ENCODE measurements at places on chromosomes 12 and 14.

DNA sequence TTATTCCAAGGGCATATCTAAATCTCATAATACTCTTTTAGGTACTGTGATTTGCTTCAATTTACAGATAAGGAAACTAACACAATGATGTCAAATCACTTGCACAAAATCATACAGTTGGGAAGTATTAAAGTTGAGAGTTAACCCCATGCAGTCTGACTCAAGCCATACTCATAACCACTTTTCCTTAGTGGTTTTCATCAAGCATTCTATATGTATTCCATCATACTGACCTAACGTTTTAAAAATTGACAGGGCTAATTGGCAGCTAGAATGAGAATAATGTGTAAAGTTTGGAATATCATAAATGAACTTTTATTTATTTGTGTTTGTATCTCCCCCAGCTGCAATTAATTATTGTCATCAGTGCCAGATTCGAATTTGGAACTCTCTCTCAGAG, 20.9 kb downstream of the PUS7L start:
- DNase-seq = no peak

DNA sequence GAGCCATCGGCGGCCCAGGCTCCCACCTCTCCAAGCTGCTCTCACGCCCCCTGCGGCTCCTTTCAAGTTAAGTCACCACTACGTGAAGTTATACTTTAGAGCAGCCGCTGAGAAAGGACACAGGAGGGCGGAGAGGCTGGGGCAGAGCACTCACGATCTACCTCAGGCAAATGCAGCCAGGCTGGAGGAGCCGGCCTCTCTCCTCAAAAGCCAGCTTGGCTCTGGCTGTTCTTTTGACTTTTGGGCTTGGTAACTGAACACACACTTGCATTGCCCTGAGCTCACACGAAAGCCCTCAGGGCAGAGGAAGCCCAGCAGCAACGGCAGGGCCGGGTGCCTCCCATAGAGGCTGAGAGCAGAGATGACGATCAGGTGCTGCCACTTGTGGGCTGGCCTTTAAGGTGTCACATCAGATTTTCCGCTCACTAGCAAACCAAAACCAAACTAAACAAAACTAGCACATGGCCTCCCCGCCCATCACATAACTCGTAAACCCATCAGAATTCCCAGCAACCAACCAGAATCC, 75.2 kb downstream of the PITPNM2 start:
- DNase-seq = peak; percentile 53

DNA sequence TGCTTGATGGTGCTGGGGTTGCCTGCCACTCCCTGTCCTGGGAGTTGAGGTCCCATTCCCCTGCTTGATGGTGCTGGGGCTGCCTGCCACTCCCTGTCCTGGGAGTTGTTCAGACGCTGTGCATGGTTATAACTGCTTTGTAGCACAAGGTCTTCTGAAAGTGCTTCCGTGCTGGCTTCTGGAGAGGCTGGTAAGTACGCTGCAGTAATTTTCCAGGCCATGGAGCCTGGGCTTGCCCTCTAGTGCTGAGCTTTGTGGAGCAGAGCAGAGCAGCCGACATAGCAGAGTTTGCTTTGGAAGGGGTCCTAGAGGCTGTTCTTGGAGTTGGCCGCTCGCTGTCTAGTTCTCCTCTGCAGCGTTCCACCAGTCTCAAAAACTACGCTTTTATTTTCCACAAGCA, 6.3 kb downstream of the B4GALNT3 start:
- DNase-seq = no peak

DNA sequence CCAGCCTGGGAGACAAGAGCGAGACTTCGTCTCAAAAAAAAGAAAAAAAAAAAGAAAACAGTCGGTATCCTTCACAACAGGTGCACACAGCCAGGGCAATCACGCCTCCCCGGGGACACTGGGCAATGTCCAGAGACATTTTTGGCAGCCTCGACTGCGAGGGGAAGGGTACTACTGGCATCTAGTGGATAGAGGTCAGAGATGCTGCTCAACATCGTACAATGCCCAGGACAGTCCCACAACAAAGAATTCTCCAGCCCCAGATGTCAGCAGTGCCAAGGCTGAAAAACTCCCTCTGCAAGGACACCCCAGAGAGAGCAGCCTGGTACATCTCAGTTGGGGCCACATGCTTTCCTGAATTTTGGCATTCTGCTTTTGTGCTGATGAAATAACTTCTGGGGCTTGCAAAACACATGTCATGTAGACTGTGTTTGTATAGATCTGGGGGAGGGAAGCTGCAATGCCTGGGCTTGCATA, 21.5 kb downstream of the ALDH2 start:
- no peak for DNase-seq

GRCh38 chr14:104639885-104640548, 35.4 kb upstream of the TMEM179 start:
- peak; percentile 21 for DNase-seq

DNA sequence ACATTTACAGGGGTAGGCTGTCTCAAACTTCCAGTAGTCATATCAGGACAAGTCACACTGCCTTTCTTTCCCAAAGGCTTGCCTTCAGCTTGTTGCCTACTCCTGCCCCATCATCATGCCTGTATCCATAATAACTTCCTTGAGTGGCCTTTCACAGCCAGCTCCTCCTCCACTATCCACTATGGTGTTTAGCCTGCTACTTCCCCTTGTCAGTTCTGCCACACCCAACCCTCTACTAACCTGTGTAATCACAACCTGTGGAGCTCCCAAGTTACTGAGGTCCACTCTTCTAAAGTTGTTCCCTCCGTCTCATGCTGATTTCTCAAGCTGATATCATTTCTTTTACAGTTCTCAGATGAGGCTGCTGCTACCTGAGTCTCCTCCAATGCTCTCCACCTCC, 159.9 kb downstream of the BMP4 start:
- no peak for DNase-seq

DNA sequence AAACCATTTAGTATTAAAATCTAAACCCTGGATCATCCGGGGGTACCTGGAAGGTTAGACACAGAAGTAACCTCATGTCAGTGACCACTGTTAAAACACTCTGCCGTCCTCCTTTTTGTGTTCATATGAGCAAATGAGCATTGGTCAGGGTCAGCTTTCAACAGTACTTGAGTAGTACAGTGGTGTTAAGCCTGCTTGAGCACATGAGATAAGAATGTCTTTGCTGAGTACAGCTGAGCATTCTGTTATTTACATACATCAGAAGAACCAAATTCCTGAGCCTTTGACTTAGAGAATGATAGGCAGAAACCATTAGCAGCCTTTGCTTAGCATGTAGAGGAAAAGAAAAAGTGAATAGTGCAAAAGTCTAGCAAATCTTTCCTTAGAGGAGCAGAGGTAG, 38.6 kb upstream of the LRTM2 start:
- no peak for DNase-seq

DNA sequence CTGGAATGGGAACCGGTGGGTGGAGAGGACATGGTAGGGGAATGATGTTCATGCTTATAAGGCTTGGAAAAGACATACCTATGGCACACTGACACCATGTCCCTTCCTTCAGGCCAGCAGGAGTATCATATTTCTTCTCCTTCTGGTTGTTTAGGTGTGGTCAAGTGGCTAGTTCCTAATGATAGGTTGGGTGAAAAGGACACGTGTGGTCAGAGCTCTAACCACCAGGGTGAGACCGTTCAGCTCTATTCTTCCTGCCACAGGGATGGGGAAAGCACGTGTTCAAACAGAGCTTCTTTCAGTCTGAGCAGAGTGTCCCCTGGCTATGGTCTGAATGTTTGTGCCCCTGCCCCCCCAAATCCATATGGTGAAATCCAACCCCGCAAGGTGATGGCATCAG, 209.1 kb downstream of the PAX9 start:
- DNase-seq = no peak

DNA sequence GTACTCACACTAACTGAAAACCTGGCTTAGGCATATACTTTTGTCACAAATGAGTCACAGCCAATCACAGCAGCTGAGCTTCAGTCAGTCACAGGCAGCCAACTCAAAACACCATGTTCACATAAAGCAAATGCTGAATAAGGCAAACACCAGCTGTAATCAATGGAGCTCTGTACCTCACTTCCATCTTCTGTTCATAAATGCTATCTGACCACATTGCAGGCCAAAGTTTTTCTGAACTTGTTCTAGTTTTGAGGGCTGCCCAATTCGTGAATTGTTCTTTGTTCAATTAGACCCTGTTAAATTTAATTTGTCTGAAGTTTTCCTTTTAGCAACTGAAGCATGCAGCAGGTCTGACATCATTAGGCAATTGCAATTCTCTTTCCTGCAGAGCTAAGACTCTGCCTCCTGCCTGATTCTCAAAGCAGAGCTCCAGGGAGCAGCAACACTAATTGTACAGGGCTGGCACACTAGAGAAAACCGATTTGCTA, 129.9 kb downstream of the WIF1 start:
- no peak for DNase-seq

DNA sequence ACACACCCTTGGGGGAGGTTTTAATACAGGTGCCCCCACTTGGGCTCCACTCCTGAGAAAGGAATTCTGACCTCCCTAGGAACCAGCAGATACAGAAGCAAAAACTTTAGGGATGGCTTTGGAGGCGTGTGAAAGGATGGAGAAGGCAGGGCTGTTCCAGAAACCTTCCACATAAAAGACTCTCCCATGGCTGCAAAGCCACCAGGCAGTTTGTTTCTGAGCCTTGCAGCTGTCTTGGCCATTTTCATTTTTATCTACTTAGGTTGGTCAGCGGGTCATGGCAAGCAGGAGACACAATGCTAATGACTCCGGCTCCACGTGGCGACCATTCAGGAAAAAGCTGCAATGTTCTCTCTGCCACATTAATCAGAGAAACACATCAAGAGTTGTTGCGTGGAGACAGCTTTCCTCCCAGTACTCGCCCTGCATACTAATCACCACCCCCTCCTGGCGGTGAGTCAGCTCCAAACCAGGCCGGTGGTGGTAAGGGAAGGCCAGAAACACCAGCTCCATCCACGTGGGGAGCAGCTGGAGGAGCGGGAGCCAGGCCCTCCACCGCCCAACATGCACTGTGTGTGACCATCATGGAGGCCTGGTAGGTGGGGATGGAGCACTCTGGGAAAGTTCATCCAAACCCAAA, 30.9 kb upstream of the IRF2BPL start:
- no peak for DNase-seq

- DNase-seq = no peak
Measured at GRCh38 chr14:49905989-49906388, 13.1 kb downstream of the ARF6 start.

DNA sequence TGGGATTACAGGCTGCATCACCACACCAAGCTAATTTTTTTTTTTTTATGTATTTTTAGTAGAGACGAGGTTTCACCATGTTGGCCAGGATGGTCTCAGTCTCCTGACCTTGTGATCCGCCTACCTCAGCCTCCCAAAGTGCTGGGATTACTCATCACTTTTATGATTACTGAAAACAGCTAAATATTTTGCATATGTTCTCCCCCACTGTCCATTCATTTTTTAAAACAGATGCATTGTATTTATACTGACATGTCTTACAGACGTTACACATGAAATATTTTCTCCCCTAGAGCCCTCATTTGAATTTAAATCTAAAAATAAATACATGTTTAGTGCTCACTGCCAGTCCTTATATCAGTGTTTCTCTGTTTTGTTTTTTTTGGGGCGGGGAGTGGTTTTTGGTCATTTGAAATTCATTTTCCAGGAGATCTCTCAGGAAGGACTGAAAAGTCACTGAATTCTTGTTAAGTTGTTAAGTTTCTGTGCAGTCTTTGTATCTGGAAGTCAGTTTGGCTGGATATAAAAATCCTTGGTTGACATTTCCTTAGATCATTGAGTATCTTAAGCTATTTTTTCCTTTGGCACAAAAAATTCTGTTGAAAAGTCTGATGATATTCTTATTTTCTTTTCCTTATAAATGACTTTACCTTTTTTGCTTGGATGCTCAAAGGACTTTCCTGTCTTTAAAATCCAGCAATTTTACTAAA, 9.4 kb downstream of the FBXO21 start:
- no peak for DNase-seq

- no peak for DNase-seq
Measured at GRCh38 chr12:109679501-109680263, 33.9 kb upstream of the FAM222A start.

DNA sequence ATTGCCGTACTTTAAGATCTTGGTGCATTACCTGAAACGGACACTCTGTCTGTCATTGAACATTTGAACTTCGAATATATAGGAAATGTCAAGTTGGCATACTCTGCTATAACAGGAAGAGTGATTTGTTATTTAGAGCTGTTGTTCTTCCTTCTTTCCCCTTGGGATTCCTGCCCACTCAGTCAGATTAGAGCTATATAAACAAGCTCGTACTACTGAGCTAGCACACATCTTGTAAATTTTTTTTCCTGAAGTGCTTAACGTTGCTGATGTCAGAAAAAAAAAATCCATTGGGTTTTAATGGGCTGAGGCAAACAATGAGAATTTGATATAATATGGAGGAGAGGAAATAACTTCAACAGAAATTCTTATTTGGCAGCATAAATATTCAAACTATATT, 26.8 kb downstream of the RGS6 start:
- no peak for DNase-seq

DNA sequence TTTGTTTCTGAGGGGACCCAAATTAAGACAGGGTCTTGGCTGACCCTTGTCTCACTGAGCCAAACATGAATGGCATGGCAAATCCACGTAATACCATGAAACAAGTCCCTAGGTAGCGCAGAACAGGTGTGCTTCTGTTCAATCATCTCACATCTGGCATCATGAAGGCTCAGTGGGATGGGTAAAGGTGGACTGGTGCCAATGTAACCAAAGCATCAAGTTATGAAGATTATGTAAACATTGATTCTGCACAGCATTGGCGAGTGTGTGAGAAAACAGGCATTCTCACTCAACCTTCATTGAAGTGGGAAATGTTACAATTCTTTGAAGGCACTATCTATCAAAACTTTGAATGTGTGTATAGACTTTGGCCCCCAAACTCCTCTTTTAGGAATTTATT, 41.9 kb downstream of the PTGER2 start:
- no peak for DNase-seq

DNA sequence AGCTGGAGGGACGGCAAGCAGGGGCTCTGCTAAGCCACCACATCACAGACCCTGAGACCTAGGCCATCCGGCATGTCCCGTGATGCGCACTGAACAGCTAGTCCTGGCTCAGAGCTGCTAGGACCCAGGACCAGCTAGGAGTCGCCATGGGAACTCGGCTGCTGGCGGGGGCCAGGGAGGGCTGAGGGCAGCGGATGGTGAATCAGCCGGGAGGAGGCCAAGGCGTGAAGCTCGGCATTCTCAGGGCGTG, 5.1 kb downstream of the AHNAK2 start:
- no peak for DNase-seq

DNA sequence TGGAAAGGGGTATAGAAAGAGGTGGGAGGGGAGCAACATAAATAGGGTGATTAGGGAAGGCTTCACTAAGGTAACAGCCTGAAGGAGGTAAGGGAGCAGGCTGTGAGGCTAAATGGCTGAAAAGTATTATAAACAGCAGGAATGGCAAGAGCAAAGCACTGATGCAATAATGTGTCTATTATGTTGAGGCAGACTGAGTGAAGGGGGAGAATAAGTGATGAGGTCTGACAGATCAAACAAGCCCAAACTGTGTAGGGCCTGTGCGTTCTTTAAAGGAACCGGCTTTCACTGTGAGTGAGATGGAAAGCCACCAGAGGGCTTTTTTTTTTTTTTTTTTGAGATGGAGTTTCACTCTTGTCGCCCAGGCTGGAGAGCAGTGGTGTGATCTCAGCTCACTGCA, 6.7 kb upstream of the VCPKMT start:
- no peak for DNase-seq

GRCh38 chr14:72540836-72541235, 353.1 kb downstream of the DPF3 start:
- no peak for DNase-seq
